Stimulated activated CD4-positive, alpha-beta T cell treated with anti-CD3 and anti-CD28 coated beads, Interleukin-4, amount 100 ng/mL, for 48 hours (primary cell): ENCODE measurements at places on chromosomes 7 and 10.

- DNase-seq = peak; percentile 77
These were observed 2.4 kb downstream of the CDK6 start for GRCh38 chr7:92833766-92834506.

DNA sequence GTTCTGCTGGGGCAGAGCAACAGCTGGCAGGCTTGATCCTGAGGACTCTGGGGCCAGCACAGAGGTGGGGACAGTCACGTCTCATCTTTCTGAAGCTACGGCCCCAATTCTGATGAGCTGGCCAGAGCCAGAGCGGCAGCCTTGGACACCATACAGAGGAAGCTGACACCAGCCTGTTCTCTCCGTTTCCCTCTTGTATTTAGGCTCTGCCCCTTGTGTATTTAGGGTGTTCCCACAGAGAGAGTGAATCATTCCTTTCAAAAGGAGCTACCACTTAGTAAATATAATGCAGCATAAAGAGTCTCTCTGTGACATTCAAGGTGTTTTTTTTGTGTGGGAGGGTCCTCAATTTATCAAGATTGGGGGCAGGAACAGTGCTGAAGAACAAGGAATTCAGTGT, 109.2 kb downstream of the ZNF248 start:
- no peak for DNase-seq

DNA sequence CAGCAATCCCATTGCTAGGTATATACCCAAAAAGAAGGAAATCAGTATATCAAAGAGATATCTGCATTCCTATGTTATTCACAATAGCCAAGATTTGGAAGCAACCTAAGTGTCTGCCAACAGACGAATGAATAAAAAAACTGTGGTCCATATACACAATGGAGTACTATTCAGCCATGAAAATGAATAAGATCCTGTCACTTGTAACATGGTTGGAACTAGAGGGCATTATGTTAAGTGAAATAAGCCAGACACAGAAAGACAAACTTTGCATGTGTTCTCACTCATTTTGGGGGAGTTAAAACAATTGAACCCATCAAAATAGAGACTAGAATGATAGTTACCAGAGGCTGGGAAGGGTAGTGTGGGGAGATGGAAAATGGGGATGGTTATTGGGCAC, 323.5 kb upstream of the NFE2L3 start:
- no peak for DNase-seq

DNA sequence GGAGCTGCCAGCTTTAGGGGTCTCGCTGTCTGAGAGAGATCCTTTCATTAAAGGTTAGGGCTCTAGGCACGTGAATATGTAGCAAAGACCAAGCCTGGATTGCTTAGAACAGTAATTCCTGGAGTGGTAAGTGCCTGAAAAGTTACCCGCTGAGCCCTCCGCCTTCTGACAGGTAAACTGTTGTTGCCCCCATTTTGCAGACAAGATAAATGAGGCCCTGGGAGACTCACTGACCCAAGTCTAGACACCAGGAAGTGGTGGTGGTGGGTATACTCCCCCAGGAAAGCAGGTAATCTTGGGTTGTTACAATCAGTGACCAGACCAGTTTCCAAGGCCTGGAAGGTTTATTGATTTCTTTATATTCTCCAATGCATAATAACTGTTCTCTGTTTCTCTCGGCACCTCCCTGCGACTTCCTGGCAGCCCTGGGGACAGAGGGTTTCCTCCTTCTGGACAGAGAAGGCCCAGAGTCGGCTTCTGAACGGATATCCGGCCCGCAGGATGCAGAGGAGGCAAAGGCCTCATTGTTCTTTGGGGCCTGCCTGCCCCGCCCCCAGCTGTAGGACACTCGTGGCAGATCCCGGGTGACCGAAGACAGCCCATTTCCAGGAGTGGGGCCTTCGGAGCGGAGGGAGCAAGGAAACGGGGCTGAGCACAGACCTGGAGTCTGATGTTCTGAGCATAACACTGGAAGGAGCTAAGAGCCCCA, 1.3 kb upstream of the GRK5 start:
- DNase-seq = peak; percentile 20

DNA sequence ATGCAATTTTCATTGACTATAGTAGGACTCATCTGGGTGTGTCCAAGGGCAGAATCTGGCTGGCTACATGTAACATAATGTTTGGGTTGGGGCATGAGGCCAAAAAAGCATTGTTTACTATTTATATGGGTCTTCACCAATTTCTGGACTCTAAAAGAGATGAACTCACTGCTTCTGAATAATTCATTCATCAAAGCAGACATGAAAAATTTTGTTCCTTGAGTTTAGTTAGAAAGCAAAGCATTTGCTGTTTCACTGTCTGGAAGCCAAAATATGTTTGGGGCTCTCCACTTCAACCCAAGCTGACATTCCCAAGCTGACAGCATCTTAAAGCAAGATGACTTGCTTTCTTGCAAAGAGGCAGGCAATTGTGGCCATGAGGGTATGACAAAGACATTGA, 670.6 kb downstream of the SUGCT start:
- no peak for DNase-seq

DNA sequence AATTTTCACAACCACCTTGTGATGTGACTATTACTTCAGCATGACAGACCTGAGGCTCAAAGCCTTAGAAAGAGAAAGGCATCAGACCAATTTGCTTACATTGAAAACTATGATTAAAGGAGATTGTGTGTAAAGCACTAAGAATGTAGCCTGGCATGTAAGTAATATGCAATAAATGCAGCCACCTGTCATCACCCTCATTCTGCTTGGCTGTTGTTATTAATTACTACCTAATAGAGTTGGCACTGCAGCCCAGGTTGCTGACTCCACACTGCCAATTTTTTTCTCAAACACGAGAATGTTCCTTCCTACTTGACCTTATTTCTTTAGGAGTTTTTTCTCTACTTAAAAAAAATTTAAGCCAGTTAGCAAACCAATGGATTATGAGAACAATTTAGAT, 61.2 kb upstream of the NPVF start:
- no peak for DNase-seq

- no peak for DNase-seq
These were observed 5.3 kb downstream of the LAMB4 start for GRCh38 chr7:108124820-108125219.

DNA sequence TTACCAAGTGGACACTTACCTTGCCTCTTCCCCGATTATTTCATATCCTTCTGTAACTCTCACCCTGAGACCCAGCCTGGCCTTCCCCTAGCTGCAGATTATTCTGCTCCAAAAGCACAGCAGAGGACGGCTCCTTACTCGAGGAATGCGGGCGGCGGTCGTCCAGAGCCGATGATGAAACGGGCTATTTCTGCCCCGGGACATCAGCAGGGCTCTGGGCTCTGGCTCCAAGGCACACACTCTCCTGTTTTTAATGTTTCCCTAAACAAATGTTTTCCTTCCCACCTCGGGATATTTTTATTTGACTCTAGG, 343 bp upstream of the C10orf71 start:
- DNase-seq = no peak

DNA sequence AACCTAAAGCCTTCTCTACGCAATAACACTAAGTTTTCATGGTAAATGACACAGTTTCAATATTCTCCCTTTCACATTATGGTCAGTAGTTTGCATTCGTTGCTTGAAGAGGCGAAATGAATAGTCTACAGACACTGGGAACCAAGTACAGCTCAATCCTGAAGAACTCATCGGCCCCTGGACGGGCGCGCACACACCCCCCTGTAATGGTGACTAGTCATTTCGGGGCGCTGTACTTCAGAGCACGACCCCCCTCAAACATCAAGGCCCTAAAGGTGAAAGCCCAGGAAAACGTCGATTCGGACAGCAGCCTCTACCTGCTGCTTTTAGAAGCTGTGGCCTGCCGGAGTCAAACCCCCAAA, 1.0 kb downstream of the NT5C2 start:
- DNase-seq = no peak

DNA sequence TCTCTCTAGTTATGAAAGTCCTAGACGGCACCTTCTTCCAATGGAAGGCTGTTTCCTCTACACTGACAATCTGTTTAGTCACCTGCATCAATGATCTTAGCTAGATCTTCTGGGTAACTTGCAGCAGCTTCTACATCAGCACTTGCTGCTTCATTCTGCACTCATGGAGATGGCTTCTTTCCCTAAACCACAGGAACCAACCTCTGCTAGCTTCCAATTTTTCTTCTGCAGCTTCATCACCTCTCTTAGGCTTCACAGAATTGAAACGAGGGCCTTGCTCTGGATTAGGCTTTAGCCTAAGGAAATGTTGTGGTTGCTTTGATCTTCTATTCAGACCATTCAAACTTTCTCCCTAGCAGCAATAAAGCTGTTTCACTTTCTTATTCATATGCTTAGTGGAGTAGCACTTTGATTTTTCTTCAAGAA, 24.6 kb downstream of the NAMPT start:
- DNase-seq = no peak

GRCh38 chr7:155222061-155222460, 75.6 kb upstream of the INSIG1 start:
- DNase-seq = no peak

DNA sequence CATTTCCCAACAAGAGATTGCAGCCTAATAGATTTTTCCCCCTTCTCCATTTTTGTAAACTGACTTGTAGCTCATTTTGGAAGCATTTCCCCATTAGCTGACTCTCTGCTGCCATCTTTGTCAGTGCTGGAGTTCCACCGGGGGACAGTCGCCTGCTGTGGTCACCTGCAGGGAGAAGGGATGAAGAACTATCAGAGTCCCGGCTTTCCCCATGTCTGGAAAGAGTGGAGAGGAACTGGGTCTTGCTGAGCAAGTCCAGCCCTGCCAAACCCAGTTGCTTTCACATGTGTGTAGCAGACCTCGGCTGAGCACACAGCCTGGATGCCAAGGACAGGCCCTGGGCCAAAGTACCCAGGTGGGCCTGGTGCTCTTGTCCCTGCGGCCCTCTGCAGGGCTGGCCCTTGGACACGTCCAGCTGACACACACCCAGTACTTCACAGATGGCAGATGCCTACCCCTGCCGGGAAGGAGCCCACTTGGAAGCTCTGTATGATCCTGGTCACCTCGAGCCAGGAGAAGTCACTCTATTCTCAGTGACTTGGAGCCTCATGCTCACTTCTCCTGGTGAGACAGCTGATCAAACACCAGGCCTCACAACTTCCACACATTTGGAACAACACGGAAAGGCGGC, 157.3 kb upstream of the NPVF start:
- DNase-seq = no peak

DNA sequence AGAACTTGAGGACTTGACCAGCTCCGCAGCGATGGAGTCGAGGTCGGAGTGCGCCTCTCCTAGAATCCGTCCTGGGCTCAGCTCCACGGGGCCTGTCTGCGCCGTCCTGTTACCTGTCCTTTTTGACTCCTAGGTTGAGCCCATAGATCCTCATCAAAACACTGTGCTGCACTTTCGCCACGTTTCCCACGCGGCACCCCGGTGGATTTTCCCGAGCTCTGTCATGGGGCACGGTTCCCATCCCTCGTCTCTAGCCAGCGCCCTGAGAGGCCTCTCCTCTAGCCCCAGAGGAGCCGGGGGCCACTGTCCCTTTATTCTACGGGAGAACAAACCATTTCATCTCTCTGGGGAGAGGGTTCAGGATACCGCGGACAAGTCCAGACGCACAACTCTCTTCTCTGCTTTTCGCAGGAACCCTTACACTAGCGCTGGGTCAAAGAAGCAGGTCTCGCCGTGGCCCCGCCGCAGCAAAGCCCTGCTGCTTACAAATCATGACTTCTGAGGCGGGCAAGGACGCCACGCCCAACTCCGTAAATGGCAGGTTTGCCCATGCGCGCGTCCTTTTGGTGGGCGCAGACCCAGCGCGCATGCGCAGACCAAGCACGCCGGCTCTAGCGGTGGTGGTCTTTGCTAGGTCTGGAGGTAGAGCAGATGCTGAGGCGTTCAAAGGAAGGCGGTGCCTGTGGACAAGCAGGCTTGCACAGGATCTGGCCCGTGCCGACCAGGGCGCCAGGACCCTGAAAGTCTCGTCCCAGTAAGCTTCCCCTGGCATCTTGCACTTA, 10.3 kb upstream of the ANKRD7 start:
- DNase-seq = peak; percentile 48

DNA sequence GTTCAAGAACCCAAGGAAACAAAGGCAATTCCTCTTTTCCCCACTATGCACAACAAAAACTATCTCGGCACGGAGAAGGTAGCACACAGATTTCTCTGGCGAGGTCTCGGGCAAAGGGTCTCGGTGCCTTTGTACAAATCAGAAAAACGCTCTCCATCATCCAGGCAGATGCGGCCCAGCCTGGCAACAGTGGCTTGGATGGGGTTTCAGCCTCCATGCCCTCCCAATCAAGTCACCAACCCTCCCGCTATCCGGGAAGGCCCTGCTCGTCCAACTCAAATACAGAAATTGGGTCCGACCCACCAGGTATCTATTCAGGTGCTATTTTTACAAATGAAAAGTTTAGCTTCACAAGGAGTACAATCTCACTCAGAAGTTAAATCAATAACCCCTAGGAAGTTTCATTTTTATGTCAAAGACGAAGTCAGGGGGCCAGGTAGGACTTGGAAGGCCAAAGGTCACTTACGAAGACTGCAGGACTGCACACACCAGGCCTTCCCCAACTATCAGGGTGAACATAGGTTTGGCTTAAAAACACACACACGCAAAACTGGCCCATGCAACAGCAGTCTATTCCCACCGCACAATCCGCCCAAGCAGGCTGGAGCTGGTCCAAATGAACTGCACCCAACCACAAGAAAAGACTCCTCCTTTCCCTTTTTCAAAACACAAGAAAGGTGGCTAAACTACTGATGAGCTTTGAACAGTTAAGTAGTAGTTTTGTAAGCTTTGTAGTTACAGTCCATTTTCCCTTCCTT, 43.0 kb downstream of the GNA12 start:
- no peak for DNase-seq

GRCh38 chr7:101119876-101120275, 7.0 kb upstream of the SERPINE1 start:
- no peak for DNase-seq

GRCh38 chr10:308101-308500, 172.8 kb downstream of the ZMYND11 start:
- no peak for DNase-seq

GRCh38 chr10:99235658-99236626, at the start of gene HPSE2:
Gene HPSE2, minus strand, starts transcription at chr10:99235852.
- DNase-seq = no peak

GRCh38 chr10:101830322-101831168, 12.3 kb upstream of the OGA start:
- peak; percentile 80 for DNase-seq
